ENCODE measurements at places on chromosomes 3 and 15. TPM values are rescaled to one million over a fixed set of nuclear protein-coding genes. Genes with fewer than 3 reads are reported as not detected.

The MEX3B gene
- 7.9 TPM for total RNA-seq

The REC114 gene
- not detected for total RNA-seq

The PTX3 gene
- 276 TPM for total RNA-seq

The COX5A gene
- total RNA-seq = 243 TPM

The AADAC gene
- total RNA-seq = not detected

The EOMES gene
- total RNA-seq = not detected

The ETV5 gene
- total RNA-seq = 18.2 TPM

The SEMA7A gene
- 24.7 TPM for total RNA-seq

The SPTBN5 gene
- under 0.01 TPM for total RNA-seq

The DNAJA4 gene
- total RNA-seq = 2.0 TPM

The LXN gene
- total RNA-seq = 75.5 TPM

The TF gene
- not detected for total RNA-seq

The IL17RB gene
- total RNA-seq = not detected

The GXYLT2 gene
- total RNA-seq = 15.0 TPM

The PARP14 gene
- 12.6 TPM for total RNA-seq

The SEMA3B gene
- total RNA-seq = 14.3 TPM

The GOLGA8B gene
- total RNA-seq = 16.8 TPM

The MTMR10 gene
- 8.3 TPM for total RNA-seq

The FGD5 gene
- under 0.01 TPM for total RNA-seq

The MTHFS gene
- total RNA-seq = 10.8 TPM

The GOLGA8H gene
- 0.15 TPM for total RNA-seq

The ANXA2 gene
- total RNA-seq = 4,597 TPM

The ADGRG7 gene
- not detected for total RNA-seq

The ECE2 gene
- total RNA-seq = not detected

The LTK gene
- total RNA-seq = 0.50 TPM

The POLR2H gene
- 107 TPM for total RNA-seq

The SAMD7 gene
- total RNA-seq = not detected

The MST1R gene
- total RNA-seq = 0.50 TPM

The RHCG gene
- not detected for total RNA-seq

The ATP10A gene
- 1.8 TPM for total RNA-seq

The VWA5B2 gene
- total RNA-seq = not detected

The USP4 gene
- total RNA-seq = 7.6 TPM

The COL7A1 gene
- total RNA-seq = 29.3 TPM

The POTEB gene
- total RNA-seq = not detected

The GATM gene
- 0.15 TPM for total RNA-seq

The CCDC33 gene
- total RNA-seq = under 0.01 TPM

The GREM1 gene
- 26.1 TPM for total RNA-seq

The WNT5A gene
- 33.5 TPM for total RNA-seq

The BNC1 gene
- total RNA-seq = 7.1 TPM

The RETNLB gene
- total RNA-seq = not detected

The ACOX2 gene
- 6.4 TPM for total RNA-seq

The ARGFX gene
- total RNA-seq = not detected

The SAMMSON gene
- not detected for total RNA-seq

The SEMA5B gene
- not detected for total RNA-seq

The ROPN1 gene
- not detected for total RNA-seq
